ENCODE measurements at places on chromosomes 16 and 17.

DNA sequence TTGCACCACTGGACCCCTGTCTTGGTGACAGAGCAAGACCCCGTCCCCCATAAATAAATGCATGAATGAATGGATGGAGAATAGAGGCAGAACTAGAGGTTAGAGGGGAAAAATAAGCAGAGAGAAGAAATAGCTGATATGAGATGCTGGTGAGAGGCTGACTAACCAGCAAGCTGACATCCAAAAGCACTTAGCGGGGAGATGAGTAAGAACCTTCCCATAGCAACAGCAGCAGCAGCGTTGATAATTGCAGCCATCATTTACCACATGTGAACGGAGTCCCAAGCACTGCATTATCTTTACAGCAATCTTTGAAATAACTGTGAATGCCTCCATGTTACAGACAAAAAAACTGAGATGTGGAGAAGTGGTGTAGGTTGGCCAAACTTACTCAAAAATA lies 777.3 kb upstream of the EEF2KMT start:
- DNase-seq: peak; percentile 22

GRCh38 chr17:8189041-8189710 lies 804 bp downstream of the BORCS6 start:
- DNase-seq: no peak

DNA sequence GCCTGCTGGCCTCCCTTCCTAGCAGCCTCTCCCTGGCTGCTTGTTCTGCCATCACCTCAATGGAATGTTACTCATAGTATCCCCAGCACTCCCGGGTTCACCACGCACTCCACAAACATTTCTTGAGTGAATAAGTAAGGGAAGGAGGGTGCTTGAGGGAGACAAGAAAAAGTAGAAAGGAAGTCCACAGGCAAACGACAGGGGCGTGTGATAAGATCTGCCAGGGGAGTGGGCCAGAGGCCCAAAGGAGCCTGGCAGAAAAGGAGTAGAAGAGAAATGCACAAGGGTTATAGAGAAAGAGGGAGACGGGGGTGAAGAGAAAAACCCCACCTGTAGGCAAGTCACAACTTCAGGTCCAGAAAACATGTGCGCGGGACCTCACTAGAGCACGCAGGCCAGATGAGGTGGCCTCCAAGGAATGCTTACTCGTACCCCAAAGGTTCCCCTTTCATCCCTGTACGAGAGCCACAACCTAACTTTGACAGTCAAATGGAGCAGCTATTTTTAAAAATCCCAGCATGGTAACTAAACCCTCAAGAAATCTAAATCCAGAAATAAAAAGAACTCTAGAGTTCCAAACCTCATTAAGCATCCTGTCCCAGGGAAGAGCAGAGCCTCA lies 6.6 kb downstream of the ZDHHC7 start:
- no peak for DNase-seq

DNA sequence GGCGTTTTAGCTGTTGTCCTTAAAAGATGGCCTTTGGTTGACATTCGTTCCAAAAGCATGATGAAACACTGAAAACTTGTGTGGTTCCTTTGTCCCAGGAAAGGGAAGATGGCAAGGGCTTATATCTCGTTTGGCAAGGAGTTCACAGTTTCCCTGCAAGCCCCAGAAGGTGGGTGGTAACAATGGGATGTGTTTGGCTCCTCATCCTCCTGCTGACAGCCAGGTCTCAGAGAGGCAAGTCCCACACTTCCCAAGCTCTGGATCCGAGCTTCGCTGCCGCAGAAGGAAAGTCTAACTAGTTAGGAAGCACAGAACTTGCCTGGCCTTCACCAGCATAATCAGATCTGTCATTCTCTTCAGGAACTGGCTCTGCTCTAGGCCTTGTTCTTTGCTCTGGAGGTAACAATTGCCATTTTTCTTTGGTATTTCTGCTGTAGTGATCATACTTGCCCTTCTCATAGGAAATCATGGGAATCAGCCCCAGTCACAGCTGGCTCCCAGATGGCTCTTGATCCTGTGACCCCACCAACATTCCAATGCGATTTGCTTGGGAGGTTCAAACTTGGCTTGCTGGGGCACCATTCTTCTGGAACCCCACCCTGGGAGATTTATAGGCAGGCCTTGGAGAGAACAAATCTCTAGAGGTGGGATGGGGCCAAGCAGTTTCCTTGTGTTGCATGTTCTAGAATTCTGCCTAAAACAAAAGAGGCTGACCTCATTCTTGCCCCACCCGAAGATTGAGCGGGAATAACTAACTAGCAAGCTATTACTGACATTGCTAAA lies 17.9 kb downstream of the KPNA2 start:
- DNase-seq: no peak

DNA sequence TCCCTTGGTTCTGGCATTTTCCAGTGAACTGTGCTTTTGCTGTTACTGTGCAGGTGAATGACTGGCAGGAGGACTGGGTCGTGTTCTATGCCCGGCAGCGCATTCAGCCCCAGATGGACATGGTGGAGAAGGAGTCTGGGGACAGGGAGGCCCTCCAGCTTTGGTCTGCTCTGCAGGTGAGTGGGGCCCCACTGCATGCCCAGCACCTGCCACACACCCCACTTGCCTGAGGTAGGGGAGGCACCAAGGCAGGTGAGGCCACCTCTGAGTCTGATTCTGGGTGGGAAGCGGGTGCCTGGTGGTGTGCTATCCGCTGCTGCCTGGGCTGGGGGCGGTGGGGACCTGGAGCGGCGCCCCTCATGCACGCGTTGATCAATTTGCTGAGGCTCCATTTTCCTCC lies 9.0 kb upstream of the FN3K start:
- no peak for DNase-seq

GRCh38 chr17:12127177-12127576 lies 106.5 kb downstream of the MAP2K4 start:
- no peak for DNase-seq

GRCh38 chr17:80446645-80447405 lies 29.6 kb downstream of the NPTX1 start:
- DNase-seq: no peak

- DNase-seq: no peak
Observed at GRCh38 chr16:83781-84615, 6.0 kb downstream of the MPG start.

DNA sequence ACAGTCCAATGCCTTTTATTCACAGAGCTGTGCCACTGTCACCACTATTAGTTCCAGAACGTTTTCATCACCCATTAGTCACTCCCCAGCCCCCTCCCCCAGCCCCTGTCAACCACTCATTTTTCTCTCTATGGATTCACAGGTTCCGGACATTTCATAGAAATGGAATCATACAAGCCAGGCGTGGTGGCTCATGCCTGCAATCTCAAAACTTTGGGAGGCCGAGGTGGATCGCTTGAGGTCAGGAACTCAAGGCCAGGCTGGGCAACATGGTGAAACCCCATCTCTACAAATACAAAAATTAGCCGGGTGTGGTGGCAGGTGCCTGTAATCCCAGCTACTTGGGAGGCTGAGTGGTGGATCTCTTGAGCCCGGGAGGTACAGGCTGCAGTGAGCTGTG lies 759 bp upstream of the PAM16 start:
- DNase-seq: no peak

DNA sequence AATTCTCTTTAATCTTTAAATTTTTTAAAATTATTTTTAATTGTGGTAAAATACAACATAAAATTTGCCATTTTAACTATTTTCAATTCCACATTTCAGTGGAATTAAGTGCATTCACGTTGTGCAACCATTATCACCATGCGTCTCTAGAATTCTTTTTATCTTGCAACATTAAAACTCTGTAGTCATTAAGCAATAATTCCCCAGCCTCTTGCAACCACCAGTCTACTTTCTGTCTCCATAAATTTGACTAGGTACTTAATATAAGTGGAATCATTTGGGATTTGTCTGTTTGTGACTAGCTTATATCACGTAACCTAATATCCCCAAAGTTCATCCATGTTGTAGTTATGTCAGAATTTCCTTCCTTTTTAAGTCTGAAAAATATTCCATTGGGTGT lies 79.1 kb downstream of the TAOK1 start:
- no peak for DNase-seq

DNA sequence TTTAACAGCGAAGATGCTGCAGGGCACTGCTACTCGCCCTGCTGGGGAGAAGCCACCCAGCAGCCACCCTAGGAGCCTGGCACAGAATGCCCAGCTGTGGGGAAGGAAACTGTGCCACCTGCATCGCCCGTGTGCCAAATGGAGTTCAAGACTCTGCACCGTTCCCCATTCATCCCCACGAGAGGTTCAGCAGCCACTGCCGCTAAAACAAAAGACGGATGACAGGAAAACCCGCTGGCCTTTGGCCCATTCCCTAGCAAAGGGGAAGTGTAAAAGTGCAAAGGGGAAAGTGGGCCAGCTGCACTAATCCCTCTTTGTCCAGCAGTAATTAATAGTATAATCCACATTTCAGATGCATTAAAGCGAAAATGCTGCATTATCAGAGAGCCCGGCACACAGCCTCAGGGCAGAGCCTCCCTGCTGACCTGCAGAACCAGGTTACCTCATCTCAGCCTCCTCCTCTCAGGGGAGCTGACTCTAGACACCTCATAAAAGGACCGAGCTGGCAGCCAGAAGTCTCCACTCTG lies 37.7 kb downstream of the ZFHX3 start:
- DNase-seq: no peak

Data from NCI-H748 treated with DMSO at 0.1 percent for 48 hours (cell line).